ENCODE measurements at places on chromosomes 11 and 22. TPM values are rescaled to one million over a fixed set of nuclear protein-coding genes. Genes with fewer than 3 reads are reported as not detected.

DNA sequence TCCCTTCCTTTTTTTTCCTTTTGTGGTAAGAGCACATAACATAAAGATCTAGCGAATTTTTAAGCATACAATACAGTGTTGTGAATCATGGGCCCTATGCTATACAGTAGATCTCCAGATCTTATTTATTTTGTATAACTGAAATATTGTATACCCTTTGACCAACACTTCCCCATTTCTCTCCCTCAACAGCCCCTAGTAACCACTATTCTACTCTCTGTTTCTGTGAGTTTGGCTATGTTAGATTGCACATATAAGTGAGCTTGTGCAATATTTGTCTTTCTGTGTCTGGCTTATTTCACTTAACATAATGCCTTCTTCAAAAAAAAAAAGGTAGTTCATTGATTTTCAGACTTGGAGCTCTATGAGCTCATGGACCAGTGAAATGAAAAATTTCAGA lies 180.5 kb downstream of the C11orf91 start:
- no peak for DNase-seq

DNA sequence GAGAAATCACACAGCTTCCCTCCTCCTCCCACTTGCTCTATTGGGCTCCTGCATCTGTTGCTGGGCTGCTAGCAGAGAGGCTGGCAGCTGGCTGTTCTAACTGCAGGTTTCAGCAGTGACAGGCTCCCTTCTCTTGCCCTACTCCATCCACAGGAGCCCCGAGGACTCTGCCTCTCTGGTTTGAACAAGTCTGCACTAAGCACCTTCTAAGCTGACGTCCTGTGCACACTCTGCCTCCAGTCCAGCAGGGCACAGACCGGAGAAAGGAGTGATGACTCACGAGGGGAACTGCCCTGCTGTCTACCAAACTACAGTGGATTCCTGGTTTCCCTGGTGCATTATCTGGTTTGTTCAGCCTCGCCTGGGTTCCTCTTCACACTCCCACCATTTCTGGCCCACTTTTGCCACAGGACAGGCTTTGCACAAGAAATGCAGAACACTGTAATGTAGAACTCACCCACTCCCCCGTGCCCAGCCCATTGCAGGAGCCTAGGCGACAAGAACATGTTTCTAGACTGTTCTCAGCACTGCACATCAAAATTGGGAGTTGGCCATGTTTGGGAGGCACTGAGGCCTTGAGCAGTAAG lies 26.0 kb downstream of the IL10RA start:
- DNase-seq = no peak

C22orf31 gene
- not detected for total RNA-seq

IRAG1 gene
- total RNA-seq = 0.99 TPM
